Psoas muscle (tissue), 8 donors: ENCODE measurements at places on chromosomes 4 and X. TPM values are rescaled to one million over a fixed set of nuclear protein-coding genes. Genes with fewer than 3 reads are reported as not detected.

DNA sequence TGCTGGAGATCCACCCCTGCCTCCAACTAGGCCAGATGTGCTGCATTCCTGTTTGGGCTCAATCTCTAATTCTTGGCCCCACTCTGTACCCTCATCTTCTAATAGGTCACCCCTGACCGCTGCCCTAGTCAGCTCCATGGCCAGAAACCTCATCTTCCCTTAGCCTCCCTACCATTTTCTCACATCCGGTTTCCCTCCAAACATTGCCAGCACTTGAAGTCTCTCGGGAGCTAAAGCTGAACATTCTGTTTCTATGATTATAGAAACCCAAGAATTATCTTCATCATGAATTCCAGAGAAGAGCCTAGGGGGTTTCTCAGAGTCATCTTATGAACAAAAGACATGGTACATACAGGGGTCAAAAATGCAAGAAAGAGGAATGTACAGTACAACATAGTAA, 179.7 kb downstream of the AMELX start:
- no peak for DNase-seq

- DNase-seq = no peak
Observed at GRCh38 chr4:152138451-152138850, 377.6 kb upstream of the GATB start.

DNA sequence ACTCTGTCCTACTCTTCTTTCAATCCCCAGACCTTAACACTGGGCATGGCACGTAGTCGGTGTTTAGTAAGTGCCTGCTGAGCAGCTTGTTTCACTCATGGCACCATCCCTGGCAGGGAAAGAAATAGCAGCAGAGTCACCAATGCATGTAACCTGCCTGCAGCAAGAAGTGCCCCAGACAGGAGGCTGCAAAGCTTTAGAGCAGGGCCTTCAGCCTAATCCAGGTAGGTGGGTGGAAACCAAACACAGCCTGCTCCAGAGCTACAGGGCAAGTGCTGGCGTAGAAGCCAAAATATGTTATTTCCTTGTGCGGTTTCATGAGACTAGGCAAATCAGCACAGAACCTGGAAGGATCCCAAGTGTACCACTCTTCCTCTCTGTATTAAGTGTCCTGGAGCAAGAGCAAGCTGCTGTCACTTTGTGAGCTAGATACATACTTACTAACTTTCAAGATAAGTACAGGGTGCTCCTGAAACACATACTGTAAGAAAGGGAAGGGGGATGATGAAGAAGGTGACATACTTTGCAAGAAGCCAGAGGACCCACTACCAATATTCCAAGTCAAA, 5.5 kb downstream of the PROM1 start:
- no peak for DNase-seq

- DNase-seq = no peak
Observed at GRCh38 chrX:129318375-129318774, 204.9 kb downstream of the SMARCA1 start.

- no peak for DNase-seq
Observed at GRCh38 chr4:13851085-13851940, 223.8 kb upstream of the BOD1L1 start.

Gene ARR3
- polyA plus RNA-seq = not detected
